CD14-positive monocyte (primary cell): ENCODE measurements at places on chromosomes 5 and 9. TPM values are rescaled to one million over a fixed set of nuclear protein-coding genes. Genes with fewer than 3 reads are reported as not detected.

The RNF208 gene
- polyA plus RNA-seq = not detected

The SPATA31A3 gene
- polyA plus RNA-seq = not detected

The CDO1 gene
- not detected for polyA plus RNA-seq

The NRARP gene
- 4.6 and 15.4 TPM in 2 replicates for polyA plus RNA-seq

The SLC45A2 gene
- not detected for polyA plus RNA-seq

The SLCO6A1 gene
- polyA plus RNA-seq = not detected

The SPINK1 gene
- polyA plus RNA-seq = not detected

The FNBP1 gene
- 23.6 and 37.6 TPM in 2 replicates for polyA plus RNA-seq

The RASGEF1C gene
- polyA plus RNA-seq = not detected

The RGS7BP gene
- not detected in 2 replicates for polyA plus RNA-seq

The ARL14EPL gene
- polyA plus RNA-seq = not detected
